ENCODE measurements at places on chromosomes 2 and 18.

DNA sequence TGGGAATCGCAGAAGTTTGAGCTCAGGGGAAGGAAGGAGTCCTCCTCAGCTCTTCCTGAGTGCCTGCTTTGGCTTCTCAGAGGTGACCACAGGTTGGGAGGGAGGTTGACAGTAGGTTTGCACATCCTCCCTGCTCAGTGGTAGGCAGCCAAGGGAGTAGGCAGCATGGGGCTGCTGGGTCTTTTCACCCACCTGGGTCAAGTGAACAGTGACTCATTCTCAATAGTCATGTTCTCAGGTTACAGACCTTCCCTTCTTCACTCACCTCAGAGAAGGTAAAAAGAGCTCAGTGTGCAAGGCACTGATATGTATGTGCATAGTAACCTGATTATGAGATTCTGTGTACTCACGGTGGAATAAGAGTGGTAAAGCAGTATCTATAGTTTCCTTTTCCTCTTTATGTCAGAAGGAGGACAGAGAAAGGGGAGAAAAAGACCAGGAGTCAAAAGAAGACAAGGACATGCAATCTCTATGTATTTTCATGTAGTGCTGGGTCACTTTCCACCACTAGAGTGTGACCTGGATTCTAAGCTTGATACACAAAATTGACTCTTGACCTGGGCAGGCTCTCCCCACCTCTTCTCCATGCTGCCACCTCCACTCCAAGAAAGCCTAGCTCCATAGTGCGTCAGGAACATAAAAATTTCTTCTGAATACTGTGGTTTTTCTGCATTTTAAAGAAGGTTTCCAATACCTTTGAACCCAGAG lies 36.5 kb upstream of the ASNSD1 start:
- no peak for DNase-seq

- no peak for DNase-seq
These were observed 210.0 kb upstream of the SIX3 start for GRCh38 chr2:44731505-44731904.

GRCh38 chr2:54455563-54456361 lies at the start of gene SPTBN1:
TSS of gene SPTBN1 (plus strand) at chr2:54456327. CDS start at chr2:54526419, 70,092 bp downstream.
- peak; percentile 81 for DNase-seq

DNA sequence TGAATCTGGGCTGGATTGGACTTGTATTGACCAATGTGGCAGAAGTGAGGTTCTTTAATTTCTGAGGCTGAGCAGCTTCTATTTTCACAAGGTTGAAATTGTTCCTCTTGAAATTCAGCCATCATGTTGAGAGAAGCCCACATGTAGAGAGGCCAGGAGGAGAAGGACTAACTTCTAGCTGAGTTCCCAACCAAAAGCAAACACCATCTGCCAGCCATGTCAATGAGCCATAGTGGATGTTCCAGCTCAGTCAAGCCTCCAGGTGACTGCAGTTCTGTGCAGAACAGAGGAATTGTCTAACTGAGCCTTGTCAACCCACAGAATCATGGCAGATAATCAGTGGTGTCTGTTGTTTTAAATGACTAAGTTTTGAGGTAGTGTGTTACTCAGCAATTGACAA lies 110.6 kb upstream of the ACVR1 start:
- DNase-seq, result no peak

DNA sequence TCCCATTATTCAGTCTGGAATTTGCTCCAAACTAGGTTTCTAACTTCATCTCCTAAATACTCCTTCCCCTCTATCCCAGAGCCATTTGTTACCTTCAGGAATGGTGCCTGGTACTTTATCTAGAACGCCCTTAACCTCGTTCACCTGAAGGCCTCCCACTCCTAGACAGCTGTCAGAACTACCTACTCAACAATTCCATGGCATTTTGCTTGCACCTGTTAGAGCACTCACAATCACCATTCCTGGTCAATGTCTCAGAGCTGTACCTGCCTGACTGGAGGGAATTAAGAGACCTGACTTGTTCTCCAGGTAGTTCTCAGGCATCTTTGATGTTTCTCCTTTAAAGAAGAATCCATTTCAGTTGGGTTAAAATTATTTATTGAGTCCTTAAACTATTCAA lies 88.9 kb downstream of the GAREM1 start:
- DNase-seq, result no peak

- DNase-seq, result no peak
These were observed 106.9 kb upstream of the RGPD4 start for GRCh38 chr2:107719836-107720235.

DNA sequence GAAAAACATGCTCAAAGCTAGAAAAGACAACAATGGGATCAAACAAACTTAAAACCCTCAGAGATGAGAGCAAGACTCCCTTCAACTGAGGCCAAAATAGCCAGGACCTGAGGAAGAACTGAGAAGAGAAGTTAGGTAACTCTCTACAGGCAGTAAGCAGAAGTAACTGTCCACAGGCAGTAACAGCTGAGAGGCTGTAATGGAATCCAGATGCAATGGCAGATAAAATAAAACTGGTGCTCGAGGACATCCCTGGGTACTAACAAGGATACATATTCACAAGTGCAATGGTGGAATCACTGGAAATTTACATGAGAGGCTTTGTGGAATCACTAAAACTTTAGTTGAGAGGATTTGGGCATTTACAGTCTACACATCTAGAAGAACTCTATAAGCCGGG lies 30.4 kb upstream of the C2orf66 start:
- no peak for DNase-seq

DNA sequence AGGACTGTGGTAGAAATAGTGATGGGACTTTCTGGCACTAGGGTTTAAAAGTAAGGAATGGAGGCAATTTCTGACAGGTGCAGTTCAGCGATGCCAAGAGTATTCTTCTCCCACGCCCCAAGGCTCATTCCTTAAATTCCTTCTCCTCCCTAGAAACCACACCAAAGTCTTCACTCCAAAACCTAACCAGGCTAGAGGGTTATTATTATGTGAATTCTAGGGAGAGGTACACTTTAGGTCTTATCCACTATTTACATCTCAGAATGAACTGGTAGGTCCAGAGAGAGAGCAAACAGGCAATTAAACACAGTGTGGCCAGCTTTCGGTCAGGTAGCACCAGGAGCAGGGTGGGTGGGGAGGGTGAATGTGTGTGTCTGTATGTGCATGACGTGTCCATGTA lies 11.4 kb downstream of the IL1F10 start:
- no peak for DNase-seq

DNA sequence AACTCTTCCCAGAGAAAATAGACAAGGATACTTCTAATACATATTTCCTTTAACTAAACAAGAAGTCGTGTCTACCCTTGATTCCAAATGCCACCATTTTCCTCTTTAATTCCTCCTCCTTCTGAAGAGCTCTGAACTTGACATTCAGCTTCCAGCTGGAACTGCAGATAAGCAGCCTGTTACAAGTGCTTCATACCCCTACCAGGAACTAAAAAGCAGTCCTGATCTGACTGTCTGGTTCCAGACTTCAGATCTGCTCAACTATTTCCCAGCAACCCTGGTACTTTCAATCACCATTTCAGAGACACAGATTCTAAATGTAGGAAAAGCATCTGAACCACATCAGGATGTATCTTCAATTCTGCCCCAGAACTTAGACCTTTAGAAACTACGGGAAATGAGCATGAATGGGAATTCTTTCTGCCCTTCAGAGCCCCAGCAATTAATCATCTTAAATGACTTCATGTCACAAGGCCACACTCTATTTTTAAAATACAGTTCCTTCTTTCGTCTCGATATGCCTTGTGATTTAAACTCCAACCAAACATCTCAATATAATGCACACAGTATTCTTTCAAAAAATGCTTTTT lies 159.5 kb downstream of the L3MBTL4 start:
- no peak for DNase-seq

DNA sequence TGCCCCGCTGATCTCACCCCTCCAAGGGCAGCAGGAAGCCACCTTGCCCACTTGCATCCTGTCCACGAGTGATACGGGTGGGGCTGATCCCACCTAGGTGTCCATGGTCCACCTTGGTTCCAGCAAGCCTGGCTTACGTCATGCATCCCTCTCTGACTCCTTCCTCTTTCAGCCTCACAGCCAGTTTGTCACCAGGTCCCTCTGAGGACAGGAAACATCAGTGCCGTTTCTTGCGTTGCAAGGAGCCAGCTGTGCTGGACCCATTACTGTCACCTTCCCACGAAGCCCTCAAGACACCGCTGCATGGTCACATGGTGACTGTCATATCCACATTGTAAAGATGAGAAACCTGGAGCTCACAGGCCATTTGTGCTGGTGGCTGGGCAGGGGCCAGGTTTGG lies 34.8 kb upstream of the TWIST2 start:
- DNase-seq, result no peak

All from stromal cell of bone marrow (primary cell).